ENCODE measurements at places on chromosomes 4 and X.

- DNase-seq, result peak; percentile 3
These were observed 15.8 kb upstream of the IL21 start for GRCh38 chr4:122636697-122637096.

DNA sequence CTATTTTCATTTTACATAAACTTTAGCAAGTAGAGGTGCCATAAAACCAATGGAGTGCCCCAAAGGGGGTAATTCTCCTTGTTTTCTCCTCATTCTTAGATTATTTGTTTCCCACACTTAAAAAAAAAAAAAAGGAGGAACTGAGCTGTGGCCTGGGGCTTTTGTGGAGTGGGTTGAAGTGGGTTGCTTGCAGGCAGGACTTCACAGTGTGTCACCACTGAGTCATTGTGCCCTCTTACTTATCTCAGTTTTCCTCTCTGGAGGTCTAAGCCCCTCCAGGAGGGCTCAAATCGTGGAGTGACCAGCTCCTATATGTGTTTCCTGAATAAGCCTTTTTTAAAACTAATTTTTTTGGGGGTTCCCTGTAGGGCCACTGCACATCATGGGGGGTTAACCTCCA lies 69.0 kb downstream of the SLC16A2 start:
- no peak for DNase-seq

DNA sequence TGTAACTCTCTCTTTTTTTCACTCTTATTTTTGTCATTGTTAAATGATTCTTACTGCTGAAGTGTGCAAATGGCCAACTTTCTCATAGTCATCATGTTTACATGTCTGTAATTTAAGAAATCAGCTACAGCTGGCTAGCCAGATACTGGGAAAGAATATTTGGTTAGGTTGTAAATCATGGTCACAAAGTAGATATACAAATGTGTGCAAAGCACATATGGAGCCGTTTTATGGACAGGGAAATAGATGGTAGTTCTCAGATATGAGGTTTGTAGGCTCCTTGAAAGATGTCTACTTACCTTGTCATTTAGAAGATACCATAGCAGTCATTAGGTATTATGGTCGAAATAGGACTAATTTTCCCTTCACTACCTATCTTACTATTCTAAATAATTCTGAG lies 430.4 kb downstream of the ADGRL3 start:
- DNase-seq, result no peak

DNA sequence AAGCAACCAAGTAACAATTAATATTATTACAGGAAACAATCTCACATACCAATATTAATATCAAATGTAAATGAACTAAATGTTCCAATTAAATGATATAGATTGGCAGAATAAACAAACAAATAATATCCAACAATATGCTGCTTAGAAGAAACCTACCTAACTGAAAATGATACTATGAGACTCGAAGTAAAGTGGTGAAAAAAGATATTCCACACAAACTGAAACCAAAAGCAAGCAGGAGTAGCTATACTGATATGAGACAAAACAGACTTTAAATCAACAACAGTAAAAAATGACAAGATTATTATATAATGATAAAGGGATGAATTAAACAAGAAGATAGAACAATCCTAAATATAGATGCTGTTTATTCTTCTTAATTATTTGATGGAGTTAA lies 140.1 kb downstream of the SPANXN4 start:
- DNase-seq, result no peak

GRCh38 chrX:68499543-68500504 lies 973 bp downstream of the YIPF6 start:
- DNase-seq, result no peak

DNA sequence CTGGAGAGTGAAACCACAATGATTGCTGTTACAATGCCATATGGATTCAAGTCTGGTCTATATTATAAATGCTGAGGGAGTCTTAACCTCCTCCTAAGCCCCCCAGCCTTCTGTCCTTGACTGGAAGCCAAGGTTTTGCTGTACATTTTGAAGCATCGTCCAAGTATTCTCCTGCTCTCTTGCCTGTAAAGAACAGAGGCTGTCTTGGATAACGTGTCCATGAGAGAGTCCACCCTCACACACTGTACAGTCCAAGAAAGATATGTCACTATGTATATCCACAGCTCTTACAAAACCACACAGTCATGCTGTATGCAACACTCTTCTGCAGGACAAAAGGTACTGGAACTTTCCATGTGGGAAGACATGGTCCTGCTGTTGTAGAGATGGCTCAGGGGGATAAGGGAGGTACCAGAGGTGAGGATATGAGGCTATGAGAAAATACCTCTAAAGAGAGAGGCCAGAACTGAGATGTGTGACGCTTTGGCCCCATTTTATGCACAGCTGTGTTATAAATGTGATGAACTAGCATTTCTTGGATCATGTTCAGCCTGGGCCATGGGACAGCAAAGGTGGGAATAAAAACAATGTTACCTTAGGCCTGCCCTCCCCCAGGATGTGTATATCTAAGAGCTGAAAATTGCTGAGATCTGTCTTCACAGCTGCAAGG lies 678.6 kb downstream of the IQCM start:
- DNase-seq, result peak; percentile 86

DNA sequence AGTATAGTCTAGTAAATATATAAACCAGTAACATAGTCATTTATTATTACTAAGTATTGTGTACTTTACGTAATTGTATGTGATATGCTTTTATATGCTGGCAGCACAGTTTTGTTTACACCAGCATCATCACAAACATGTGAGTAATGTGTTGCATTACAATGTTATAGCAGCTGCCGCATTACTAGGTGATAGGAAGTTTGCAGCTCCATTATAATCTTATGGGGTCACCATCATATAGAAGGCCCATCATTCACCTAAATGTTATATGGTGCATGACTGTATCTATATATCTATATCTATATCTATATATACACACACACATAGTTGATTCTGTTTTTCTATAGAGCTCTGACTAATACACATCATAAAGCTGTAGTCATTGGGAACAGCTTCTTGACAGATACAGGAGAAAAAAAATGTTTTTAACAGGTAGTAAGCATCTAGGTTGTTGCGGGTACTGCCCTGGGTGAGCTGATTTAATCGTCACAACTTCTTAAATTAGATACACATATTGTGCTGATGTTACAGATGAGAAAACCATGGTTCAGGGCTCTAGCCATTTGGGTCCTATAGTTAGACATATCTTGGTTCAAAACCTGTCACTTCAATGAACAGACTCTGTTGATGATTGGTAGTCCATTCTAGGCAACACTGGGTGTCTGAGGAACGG lies 77.9 kb downstream of the CLNK start:
- no peak for DNase-seq

DNA sequence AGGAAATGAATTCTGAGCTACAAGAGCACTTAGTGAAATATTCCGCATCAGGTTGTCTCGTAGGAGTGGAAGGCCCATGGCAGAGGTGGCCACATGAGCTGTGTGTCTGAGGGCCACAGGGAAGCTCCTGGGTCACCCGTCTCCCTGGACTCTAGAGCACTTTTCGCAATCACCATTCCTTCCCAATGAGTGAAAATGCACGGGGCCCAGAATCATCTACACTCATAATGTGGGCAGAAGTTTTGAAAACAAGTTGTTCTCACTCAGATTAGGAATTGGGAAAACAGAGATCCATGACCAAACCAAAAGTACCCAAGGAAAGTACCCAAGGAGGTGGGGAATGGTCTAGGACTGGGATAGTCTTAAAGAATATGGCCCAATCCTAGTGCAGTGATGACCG lies 94.4 kb downstream of the SCD5 start:
- DNase-seq, result no peak

- no peak for DNase-seq
These were observed 17.3 kb downstream of the KDM6A start for GRCh38 chrX:44890247-44890646.

- DNase-seq, result no peak
These were observed 95.4 kb downstream of the PJA1 start for GRCh38 chrX:69069876-69070275.

GRCh38 chr4:87803421-87803820 lies 4.1 kb downstream of the IBSP start:
- no peak for DNase-seq

- DNase-seq, result peak; percentile 35
These were observed 33.4 kb upstream of the PHKA2 start for GRCh38 chrX:19017271-19017670.

GRCh38 chrX:154791467-154791866 lies 13.8 kb downstream of the MPP1 start:
- DNase-seq, result no peak

- DNase-seq, result peak; percentile 32
These were observed 25.2 kb upstream of the PLAC1 start for GRCh38 chrX:134683351-134684005.

GRCh38 chr4:62439051-62439450 lies 1238.9 kb downstream of the ADGRL3 start:
- DNase-seq, result no peak

DNA sequence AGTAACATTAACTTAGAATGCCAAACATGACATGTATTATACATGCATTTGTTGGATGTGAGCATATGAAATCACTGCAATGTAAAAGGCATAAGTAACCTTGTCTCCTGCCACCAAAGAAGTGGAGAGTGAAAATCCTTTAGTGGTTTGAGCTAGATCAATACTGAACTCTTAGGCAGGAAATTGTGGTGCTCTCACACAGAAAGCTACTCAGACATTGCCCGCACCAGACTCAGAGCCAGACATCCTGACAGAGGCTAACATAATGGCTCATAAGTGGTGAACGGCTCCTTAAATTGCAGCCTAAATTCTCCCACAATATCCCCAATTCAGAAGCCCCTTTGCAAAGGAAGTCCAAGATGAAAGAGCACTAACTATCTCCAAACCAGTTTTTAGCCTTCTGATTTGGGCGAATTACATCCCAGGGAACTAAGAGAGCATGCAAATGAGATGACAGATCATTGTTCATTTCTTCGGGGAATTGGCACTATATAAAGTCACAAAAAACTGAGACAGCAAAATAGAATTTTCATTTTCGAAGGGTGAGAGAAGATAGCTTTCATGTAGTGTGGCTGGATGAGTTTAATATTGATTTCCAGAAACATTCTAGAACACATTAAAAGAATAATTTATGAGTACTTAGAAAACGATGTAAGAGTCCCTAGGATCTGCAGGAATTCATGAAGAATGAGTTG lies 233.6 kb upstream of the RPS6KA3 start:
- DNase-seq, result no peak

GRCh38 chr4:152451496-152451895 lies 84.4 kb downstream of the FBXW7 start:
- no peak for DNase-seq

DNA sequence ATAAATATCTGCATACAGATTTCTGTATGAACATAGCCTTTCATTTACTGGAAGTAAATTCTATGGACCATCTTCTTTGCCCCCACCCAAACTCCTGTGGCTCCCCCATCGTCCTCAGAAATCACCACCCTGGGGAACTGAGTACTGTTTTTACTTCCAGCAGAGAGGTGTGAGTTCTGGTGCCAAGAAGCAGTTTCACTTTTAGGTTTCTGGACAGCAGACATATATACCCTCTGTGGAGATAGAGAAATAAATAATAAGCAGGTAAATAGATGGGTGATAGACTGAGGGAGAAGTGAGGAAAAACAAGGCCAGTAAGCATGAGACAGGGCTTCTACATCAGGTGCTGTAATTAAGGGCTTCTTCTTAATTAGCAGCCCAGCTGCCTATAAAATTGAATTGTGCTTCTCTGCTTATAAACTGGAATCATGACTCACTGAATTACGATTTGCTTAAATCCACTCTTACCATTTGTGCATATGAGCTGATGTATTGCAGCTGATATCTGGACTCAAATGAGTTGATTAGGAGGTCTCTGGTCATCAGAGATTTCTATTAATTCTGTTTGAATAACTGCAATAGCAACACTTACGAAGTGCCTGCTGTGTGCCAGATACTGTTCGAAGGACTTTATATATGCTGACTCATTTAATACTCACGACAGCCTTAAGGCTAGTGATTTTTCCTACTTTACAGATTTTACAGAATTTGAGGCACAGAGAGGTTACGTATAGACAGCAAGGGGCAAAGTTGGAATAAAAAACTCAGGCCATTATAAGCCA lies 60.8 kb upstream of the DHX15 start:
- no peak for DNase-seq

DNA sequence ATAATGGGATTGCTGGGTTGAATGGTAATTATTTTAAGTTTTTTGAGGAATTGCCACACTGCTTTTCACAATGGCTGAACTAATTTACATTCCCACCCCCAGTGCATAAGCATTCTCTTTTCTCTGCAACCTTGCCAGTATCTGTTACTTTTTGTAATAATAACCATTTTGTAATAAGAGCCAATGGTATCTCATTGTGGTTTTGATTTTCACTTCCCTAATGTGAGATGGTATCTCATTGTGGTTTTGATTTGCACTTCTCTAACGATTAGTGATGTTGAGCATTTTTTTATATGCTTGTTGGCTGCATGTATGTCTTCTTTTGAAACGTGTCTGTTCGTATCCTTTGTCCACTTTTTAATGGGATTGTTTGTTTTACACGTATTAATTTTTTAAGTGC lies 213.1 kb upstream of the HDX start:
- DNase-seq, result no peak

- peak; percentile 90 for DNase-seq
These were observed at the start of gene CYP2U1 for GRCh38 chr4:107930821-107931774. Gene CYP2U1 (plus strand): TSS chr4:107931549. CDS start chr4:107931644, 95 bp downstream.

DNA sequence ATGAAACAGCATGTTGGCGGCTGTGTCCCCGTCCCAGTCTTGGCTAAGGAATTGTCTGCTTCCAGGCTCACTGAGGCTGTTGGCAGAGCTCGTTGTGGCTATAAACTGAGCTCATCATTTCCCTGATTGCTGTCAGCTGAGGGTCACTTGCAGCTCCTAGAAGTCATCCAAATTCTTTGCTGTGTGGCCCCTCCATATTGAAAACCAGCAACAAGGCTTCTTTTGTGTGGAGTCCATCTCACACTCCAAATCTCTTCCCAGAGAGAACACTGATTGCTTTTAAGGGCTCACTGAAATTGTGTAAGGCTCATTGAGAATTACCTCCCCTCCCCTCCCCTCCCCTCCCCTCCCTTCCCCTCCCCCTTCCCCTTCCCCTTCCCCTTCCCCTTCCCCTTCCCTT lies 23.3 kb downstream of the TBC1D14 start:
- DNase-seq, result no peak

DNA sequence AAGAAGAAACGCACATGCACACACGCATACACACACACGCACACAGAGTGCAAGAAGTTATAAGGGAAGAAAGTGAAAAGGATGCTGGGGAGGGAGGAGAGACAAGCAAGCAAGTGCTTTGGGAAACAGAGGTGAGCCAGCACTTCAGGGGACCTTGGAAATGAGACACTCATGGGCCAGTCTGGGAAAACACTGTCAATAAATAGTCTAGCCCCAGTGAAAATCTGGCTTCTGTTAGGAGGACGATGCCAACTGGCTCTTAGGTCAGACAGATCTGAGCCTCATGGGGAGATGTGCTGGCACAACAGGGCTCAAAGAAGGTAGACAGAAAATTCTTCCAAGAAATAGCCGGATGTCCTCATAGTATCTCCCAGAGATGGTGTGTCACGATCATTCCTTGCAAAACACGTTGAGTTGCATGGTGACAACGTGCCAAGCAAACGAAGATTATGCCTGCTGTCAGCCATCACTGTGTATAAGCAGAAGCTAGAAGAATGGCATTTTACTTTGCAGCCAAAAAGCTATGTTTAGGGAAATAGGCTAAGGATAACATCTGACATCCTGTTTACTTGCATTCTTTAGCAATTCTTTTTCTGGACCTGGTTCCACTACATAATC lies 557 bp upstream of the ARHGEF6 start:
- peak; percentile 28 for DNase-seq
